ENCODE measurements at places on chromosomes 5 and 9.

GRCh38 chr9:116000748-116001329 is 152.8 kb upstream of the PAPPA start:
- peak; percentile 7 for DNase-seq

- DNase-seq, result no peak
These were observed 680.8 kb downstream of the CETN3 start for GRCh38 chr5:89728750-89729149.

GRCh38 chr5:98902733-98903132 is 26.1 kb downstream of the CHD1 start:
- no peak for DNase-seq

GRCh38 chr5:145495196-145495595 is 339.9 kb downstream of the PRELID2 start:
- no peak for DNase-seq

GRCh38 chr5:56011835-56012234 is 17.1 kb upstream of the IL6ST start:
- DNase-seq, result no peak

- DNase-seq, result peak; percentile 31
These were observed 27.5 kb downstream of the GPX3 start for GRCh38 chr5:151047814-151048425.

DNA sequence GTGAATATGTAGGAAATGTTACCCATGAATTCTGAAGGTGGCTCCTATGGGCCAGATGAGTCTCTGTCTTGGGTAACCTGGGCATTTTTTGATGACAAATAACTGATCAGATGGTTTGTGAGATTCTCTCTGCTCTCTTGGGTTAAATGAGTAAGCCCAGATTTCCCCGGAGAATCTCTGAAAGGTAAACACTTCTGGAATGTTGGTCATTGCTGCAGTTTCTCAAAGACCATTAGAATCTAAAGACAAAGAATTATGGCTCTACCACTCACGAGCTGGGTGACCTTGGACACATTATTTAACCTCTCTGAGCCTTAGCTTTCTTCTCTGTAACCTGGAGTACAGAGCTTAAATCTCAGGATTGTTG is 191.2 kb downstream of the DAB2IP start:
- DNase-seq, result no peak

GRCh38 chr5:72656756-72657513 is 149.7 kb upstream of the ZNF366 start:
- no peak for DNase-seq

- no peak for DNase-seq
These were observed 102.8 kb upstream of the GNA14 start for GRCh38 chr9:77750981-77751340.

GRCh38 chr5:10987925-10988504 is 227.0 kb upstream of the DAP start:
- DNase-seq, result peak; percentile 54

DNA sequence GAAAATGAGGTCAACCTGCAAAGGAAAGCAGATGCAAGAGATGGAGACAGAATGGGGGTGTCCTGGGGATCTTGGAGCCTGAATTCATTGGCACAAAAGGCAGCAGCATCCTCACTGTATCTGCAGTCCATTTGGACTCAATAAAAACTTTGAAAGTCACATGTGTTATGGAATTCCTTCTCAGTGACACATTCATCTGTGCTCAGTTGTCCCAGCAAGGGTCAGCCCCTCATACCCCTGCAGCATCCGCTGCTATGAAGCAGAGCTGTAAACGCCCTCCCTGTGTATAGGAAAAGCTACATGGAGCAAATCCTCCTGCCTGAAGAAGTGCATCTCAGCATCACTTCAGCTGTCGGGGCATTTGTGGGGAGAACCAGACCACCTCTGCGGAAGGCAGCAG is 14.5 kb upstream of the RARS1 start:
- DNase-seq, result no peak

DNA sequence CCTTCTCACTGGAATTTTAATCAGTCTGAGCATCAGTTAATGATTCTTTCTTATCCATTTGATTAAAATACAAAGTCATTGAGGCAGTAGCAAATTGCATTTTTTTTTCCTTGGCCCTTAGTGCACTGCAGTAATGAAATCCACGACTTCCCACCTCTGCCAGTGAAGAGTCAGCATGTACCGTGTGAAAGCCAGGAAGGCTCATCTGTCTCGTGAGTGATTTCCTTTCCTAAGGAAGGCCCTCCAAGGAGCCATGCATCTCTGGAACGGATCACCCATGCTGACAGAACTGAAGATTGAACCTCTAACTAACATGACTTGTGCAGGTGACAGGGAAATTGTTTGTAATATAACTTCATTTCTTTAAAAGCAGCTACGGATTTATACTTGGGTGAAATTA is 51.6 kb downstream of the MED10 start:
- DNase-seq, result no peak

DNA sequence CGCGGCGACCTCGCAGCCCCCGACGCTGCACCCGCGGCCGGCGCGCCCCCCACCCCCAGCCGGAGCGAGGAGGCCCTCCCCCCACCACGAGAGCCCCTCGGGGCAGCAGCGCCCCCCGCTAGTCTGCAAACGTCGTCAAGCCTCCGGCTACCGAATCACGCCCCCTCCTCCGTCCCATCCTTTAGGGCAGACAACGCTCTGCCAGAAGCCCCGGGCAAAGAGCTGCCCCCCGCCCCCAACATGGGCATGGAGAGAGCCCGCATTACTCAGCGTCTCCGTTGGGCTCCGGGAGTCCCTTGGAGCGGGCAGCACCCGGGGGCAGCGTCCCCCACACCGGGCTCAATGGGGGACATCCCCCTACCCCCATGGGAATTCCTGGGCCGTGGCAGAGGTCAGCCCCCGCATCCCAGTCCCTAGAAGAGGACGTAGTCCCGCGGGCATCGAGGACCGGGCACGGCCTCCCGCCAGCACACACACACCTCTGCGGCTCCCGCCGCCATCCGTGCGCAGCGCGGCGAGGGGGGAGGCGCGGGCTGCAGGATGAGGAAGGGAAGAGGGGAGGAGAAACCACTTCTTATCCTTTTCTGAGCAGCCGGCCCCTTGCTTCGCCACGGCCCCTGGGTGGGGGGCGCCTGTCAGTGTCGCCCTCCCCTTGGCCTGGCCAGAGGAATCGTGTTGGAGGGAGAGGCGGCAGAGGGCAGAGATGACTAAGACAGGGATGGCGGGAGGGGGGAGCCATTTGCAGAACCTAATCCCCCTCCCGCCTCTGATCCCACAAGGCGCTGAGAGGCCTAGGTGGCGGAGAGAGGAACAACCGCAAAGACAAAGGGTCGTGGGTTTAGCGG is 750 bp downstream of the DNM1 start:
- DNase-seq, result peak; percentile 52

DNA sequence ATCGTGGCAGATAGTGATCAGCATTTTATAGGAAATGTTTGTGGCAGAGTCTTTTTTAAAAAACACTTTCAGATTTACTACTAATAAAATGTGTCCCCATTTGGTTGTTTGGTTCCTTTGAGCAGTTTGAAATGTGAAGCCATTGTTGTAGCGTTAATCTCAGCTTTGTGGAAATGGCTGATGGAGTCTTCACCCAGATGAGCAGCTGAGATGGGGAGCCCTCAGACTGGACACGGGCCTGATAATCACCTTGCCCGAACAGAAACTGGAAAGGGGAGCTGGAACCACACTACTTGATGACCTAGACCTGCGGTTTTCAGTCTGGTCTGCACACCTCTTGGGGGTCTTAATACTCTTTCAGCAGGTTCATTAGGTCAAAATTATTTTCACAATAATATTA is 20.6 kb upstream of the ANP32B start:
- no peak for DNase-seq

DNA sequence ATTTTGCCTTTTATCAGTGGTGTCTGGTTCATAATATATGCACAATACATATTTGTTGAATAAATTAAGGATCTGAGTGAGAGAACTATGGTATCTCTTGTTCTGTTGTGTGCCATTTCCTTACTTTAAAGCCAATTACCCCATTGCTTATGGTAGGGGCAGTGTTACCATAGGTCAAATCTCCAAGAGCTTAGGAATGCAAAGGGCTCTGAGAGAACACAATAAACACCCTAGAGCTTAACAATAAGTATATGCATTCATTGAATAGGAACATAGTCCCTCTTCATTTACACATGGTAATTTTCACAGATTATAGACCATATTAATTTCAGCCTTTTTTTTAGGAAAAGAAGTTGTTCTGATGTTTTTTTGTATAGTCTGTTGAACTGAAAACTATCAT is 112.2 kb downstream of the MCTP1 start:
- no peak for DNase-seq

GRCh38 chr5:109601736-109602135 is 88.0 kb upstream of the MAN2A1 start:
- no peak for DNase-seq

GRCh38 chr9:13221741-13222140 is 57.8 kb downstream of the MPDZ start:
- no peak for DNase-seq

DNA sequence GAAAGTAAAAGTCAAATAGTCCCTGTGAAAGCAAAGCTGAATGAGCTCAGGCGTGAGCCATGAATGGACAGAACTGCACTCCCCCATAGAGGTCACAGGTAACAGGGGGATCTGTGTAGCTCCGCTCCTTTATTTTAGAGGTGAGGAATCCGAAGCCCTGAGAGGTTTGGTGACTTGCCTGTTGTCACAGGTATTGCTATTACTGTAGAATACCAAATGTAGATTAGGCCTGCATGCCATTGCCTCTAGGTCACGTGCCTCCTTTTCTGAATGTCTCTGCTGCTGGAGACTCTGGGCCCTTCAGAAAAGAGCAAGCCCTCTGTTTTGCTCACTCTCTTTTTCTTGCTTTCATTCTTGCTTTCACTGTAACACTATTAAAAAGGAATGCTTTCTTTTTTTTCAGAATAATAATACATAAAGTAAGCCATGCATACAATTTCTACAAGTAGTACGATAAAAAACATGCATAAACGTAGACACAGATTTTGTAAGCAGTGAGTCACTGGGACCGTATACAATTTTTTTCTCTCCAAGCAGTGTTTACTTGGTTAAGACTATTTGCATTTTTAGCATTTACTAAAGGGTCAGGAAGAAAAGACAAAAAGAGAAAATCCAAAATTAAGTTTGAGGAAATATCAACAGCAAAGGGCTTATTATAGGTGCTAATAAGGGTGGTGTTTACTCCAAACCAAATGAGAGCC is 568.7 kb upstream of the ADAMTS16 start:
- DNase-seq, result no peak

- no peak for DNase-seq
These were observed 187.3 kb downstream of the EFNA5 start for GRCh38 chr5:107483231-107484024.

GRCh38 chr9:136300866-136301265 is 3.0 kb downstream of the CCDC187 start:
- DNase-seq, result no peak

DNA sequence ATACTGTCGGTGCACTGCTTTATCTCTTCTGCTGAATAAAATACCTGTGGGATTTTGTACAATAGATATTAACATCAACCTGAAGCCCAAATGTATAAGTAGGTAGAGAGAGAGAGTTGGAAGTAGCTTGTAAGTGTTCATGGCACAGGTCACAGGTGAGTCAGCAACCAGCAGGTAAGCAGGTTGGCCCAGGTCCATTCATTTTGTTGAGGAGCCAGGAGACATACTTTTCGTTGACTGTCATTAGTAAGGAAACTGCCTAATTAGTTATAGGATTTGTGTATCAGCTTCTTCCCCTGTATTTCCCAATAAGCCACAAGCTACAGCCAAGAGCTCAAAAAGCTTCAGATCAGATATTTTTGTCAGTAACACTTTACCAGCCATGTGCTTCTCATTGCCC is 650.8 kb downstream of the IRX1 start:
- no peak for DNase-seq

GRCh38 chr5:122362361-122362760 is 50.3 kb downstream of the SNCAIP start:
- no peak for DNase-seq

DNA sequence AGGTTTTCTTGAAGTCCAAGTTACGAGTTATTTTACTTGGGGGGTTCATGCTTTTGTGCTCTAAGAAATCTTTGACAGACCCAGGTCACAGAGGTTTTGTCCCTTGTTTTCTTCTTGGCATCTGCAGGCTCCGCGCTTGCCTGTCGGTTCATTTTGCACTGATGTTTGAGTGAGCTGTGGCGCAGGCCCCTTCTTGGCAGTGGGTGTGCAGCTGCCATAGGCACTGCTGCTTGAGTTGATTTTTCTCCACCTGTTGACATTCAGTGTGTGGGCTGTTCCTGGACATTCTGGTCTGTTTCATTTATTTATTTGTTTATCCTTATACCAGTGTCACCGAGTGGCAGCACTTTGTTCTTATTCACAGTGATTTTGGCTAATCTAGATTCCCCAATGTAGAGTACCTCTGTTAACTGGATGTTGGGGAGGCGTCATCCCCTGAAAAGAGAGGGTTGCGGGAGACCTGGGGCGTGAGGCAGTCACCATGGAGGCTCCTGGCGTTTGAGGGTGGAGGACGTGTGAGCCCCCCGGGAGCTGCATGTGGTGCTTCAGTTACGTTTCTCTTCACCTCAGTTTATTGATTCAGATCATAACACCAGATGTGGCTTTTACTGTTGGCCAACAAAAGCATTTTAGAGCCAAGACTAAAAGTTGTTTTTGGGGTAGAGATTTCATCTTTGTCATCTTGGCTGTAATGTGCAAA is 121.4 kb upstream of the CACNA1B start:
- DNase-seq, result no peak

- no peak for DNase-seq
These were observed 7.6 kb downstream of the DRD1 start for GRCh38 chr5:175436359-175436758.

DNA sequence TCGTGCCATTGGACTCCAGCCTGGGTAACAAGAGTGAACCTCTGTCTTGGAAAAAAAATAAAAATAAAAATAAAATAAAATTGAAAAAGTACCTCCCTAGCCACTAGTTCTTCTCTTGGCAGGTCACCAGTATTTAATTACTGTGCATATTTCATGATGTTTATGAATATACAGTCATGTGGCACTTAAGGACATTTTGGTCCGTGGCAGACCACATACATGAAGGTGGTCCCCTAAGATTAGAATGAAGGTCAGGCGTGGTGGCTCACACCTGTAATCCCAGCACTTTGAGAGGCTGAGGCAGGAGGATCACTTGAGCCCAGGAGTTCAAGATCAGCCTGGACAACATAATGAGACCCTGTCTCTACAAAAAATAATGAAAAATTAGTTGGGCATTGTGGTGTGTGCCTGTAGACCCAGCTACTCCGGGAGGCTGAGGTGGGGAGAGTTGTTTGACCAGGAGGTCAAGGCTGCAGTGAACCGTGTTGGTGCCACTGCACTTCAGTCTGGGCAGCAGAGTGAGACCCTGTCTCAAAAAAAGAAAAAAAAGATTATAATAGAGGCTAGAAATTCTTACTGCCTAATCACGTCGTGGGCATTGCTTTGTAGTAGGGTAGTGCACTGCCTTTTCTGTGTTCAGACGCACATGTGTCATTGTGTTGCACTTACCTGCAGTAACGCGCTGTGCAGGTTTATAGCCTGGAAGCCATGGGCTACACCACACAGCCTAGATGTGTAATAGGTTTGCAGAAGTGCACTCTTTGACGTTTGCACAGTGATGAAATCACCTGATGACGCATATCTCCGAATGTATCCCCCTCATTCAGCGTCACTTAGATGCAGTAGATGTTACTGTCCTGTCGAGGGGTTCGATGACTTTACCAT is 12.8 kb downstream of the EHMT1 start:
- DNase-seq, result no peak
